T-cell (primary cell): ENCODE measurements at places on chromosomes 5 and 9. TPM values are rescaled to one million over a fixed set of nuclear protein-coding genes. Genes with fewer than 3 reads are reported as not detected.

GRCh38 chr5:23507278-23507685, at the start of gene PRDM9:
TSS of gene PRDM9 (plus strand) at chr5:23507609. CDS start at chr5:23509034, 1,425 bp downstream.
- no peak for DNase-seq
- no peak within 1 kb of the TSS for H3K27ac ChIP-seq
- H3K4me3 ChIP-seq: no peak within 1 kb of the TSS
- H3K36me3 ChIP-seq: no peaks in the 10 kb centered on the region

GRCh38 chr9:85136987-85137386, 467.5 kb downstream of the NTRK2 start:
- H3K36me3 ChIP-seq: no peaks in the 10 kb centered on the region
- DNase-seq: no peak
- H3K4me1 ChIP-seq: no peaks in the 10 kb centered on the region
- H3K27me3 ChIP-seq: no peaks in the 10 kb centered on the region

ERMP1 gene
- 19.3 TPM for total RNA-seq

IL33 gene
- total RNA-seq: not detected

ARHGAP26 gene
- total RNA-seq: 28.3 TPM

DNA sequence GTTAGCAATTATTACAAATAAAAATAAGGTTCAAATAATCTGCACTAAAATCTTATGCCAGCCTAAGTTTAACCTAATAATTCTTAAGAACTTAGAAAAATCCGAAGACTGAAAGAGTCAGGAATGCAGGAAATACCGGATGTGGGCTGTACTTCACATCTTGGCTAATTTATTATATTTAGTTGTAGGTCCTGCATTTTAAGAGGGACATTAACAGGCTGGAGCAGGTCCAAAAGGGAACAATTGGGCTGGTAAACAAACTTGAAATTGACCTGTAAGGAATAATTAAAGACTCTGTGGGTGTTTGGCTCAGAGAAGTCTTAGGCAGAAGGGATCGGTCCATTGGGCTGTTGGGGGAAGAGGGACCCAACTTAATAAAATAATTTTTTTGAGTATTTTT, 18.4 kb downstream of the GLRA1 start:
- H3K36me3 ChIP-seq: no peaks in the 10 kb centered on the region
- H3K4me1 ChIP-seq: no peaks in the 10 kb centered on the region
